Activated naive CD4-positive, alpha-beta T cell treated with anti-CD3 and anti-CD28 coated beads, Interleukin-2, amount 10 ng/mL, durations not matched to agents 5 hours and 36 hours (primary cell): ENCODE measurements at places on chromosomes 6 and 20. TPM values are rescaled to one million over a fixed set of nuclear protein-coding genes. Genes with fewer than 3 reads are reported as not detected.

CLDN20 gene
- total RNA-seq: not detected

EFCAB8 gene
- 0.39 TPM for total RNA-seq

OTOR gene
- total RNA-seq: not detected

SEL1L2 gene
- total RNA-seq: not detected

LY6G6F gene
- not detected for total RNA-seq

CCHCR1 gene
- 34.4 TPM for total RNA-seq

ARFRP1 gene
- 58.1 TPM for total RNA-seq

KCNS1 gene
- 0.13 TPM for total RNA-seq

MMP24OS gene
- total RNA-seq: 47.3 TPM

DCBLD1 gene
- total RNA-seq: 8.4 TPM

FAM209B gene
- total RNA-seq: 1.1 TPM

VGLL2 gene
- total RNA-seq: not detected

TMC2 gene
- total RNA-seq: not detected

ZSCAN31 gene
- 1.2 TPM for total RNA-seq

SPATA25 gene
- total RNA-seq: 0.96 TPM

RAET1L gene
- not detected for total RNA-seq
